Suppressor macrophage treated with lipopolysaccharide for 4 hours (primary cell): ENCODE measurements at places on chromosomes 4 and X.

DNA sequence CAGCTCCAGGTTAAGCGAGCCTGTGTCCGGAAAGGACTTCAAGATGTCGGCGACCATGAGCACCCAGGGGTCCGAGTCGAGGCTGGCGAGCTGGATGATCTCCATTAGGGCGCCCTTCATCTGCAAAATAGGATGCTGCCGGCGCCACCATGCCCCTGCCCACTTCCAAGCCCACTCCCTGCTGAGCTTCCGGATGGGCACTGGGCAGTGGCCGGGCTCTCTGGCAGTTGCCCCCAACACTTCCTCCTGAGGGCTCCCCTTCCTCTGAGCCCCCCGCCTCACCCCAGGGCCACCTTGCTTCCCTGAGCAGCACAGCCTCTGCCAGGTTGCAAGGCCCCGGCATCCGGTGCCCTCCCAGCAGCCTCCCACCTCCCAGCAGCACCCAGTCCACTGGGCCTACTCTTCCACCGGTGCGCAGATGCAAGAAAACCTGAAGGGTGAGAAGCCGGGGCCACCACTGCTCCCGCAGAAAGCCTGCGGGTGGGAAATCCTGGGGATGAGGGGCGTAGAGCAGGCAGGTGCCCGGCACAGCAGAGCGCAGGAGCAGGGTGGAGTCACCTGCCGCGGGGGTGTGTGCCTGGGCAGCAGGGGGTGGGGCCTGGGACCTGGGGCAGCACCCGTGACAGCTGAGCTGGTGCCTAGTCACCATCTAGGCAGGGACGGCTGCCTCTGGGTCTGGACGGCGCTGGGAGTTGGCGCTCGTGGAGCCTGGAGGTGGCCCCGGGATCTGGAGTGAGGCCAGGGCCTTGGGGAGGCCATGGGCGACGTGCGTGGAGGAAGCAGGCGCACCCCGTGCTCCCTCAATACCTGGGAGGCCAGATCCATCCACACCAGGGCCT, 17.0 kb downstream of the NELFA start:
- DNase-seq = no peak

DNA sequence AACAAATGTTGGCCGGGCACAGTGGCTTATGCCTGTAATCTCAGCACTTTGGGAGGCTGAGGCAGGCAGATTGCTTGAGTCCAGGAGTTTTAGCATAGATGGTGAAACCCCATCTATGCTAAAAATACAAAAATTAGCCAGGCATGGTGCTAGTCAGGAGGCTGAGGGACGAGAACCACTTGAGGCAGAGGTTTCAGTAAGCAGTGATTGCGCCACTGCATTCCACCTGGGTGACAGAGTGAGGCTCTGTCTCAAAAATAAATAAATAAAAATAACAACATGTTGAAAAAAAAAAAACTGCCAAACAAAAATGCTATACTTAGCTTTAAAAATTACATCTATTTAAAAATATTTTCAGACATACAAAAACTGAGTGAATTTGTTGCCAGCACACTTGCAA, 374.2 kb upstream of the SMIM31 start:
- no peak for DNase-seq

- DNase-seq = peak; percentile 55
These were observed 176.4 kb downstream of the EFHC2 start for GRCh38 chrX:44167116-44167515.

DNA sequence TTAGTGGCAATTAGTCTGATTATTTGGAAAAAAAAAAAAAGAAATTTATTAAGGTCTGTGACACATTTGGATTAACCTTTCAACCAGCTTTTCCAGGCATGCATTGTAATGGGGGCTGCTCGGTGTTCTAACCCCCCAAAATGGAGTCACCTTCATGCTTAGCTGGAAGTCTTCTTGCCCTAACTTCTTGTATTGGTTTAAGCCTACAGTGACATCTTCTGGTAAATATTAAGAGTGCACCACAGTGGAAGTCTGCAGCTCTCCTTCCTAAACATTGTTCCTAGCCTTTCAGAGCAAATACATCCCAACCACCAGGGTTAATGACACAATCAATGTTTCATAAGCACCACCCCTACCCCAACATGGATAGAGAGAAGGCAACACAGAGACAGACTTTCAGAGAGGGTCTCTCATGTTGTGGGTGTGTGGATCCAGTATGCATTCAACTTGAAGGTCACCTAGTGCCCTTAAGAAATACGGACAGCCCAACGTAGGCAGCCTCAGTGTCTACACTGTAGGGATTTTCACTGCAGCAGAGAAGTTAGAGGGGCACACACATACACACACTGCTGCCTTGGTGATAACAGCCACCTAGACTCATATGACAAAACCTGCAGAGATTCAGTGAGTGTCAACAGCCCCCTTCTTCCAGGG, 142.9 kb upstream of the MBNL3 start:
- peak; percentile 32 for DNase-seq

DNA sequence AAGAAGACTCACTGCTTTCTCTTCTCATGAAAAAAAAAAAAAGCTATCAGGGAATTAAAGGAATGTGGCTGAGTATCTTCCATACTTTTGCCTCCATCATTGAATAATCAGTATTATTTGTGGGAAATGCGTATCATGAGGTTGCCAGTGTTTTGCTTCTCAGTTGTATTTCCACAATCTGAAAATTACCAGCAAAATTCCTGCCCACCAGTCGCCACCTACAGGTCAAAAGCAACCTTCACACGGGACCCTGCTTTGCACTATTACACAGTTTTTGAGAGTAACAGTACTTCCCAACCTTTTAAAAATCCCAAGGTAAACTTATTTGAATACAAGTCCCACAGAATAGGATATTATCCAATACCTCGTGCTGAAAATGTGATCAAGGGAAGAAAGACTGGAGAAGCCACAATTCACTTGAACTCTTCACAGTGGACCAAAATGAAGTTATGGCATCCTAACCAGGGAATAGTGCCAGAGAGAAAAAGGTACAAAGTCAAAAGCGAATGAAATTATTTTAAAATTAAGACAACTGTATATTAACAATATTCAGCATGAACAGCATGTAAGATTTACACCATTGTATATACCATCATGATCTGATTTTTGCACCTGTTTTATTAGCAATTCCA, 30.4 kb downstream of the PGRMC1 start:
- peak; percentile 19 for DNase-seq

DNA sequence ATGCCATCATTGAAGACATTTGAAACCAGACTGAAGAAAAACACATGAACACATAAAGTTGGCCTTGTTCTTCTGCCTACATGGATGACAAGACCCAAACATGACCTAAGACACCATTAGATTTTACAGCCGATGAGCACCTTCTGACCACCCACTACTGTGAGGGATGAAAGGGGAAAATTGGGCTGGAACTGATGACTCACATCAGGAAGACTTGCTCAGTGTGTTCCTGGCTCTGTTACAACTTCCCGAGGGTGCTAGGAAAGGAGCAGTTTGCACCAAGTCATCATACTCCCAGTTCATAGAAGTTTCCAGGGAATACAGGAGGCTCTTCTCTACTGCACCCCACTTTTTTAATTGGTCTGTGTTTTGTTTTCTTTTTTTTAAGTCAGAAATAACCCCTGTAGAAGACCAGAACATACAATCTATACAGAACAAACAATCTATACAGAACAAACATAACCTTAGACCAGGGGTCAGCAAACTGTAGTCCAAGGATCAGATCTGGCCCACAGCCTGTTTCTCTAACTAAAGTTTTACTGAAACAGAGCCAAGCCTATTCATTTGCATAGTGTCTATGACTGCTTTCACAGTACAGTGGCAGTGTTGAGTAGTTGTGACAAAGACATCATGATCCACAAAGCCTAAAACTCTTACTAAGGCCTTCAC, 25.3 kb downstream of the BTC start:
- no peak for DNase-seq

- no peak for DNase-seq
These were observed 23.9 kb upstream of the HSD17B10 start for GRCh38 chrX:53458082-53458481.

- no peak for DNase-seq
These were observed 22.2 kb downstream of the BTC start for GRCh38 chr4:74772106-74772505.

DNA sequence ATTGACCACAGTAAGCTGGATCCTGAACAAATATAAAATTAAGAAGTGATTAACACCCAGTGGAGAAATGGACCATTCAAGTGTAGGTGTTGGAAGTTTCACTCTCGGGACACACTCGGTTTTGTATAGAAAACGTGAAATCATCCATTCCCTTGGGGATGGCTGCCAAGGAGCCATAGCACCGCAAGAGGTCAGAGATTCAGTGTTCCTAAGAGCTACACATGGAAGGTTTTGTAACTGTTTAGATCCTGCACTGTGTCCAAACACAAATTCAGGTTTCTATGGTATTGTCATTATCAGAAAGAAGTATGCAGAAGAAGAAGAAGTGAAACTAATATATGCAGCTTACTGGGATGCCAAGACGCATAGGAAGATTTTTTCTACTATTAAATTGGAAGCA, 281.0 kb downstream of the LDB2 start:
- DNase-seq = no peak

DNA sequence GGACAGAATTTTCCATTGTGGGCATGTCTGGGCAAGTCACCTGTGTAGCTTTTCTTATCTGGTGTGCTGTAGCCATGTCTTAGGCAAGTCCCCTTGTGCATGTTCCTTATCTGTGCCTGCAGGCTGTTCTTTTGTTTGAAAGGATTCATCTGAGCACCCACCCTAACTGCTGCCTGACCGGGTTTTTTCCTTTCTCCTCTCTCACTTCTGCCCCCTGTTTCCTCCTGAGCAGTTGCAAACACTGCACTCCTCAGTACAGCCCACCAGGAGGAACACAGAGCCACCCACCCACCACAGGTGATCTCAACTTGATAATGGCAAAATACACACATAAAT, 29.2 kb upstream of the IL9R start:
- DNase-seq = no peak

- DNase-seq = no peak
These were observed 108.4 kb downstream of the ADRA2C start for GRCh38 chr4:3874525-3875110.

GRCh38 chrX:39242187-39242586, 440.9 kb downstream of the MID1IP1 start:
- DNase-seq = peak; percentile 24

DNA sequence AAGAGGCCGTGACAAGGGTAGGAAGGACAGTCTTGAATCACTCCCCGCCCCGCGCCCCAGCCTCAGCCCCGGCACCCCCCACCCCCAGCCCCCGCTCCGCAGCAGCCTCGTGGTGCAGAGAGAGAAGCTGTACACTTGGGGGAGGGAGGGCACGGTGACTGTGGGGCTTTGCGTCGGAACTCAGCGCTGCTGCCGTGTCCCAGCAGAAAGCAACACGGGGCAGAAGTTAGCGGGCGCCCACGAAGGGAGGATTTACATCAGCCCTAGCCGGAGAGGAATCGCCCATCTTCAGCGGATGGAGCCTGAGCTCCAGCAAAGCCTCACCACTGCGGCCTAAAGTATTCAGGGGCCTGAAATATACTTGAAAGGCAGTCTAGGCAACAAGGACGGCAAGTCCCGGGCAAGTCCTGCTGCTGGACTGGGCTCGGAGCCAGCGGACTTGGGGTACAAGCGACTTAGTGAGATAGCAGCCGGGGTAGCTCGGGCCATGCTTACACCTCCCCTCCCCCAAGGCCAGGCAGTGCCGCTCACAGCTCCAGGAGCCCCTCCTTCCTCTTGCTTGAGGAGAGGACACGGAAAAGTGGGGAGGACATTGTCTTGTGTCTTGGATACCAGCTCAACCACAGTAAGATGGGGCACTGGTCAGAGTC, 18.5 kb upstream of the OPN1LW start:
- DNase-seq = no peak

DNA sequence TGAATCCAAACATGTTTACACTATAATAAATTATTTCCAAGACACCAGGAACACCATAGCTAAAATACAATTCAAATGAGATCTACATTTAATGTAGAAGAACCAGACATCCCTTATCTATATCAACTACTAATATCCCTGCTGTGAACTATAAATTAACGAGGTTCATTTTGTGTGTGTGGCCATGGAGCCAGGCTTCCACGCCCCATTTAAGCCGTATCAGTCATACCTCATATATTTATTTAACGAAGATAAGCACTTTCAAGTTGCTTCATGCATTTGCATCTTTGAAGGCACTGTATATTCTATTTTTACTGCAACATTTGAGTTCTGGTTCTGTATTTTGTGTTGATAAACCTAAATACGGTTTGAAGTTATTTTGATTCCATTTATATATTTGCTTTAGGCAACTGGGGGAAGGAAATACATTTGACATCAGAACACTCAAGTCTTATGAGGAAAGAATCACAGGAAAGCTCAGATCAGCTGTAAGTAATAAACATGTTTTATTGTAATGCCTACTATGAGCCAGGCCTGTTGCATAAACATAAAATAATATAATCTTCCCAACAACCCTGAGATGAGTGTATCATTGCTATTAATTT, 45.1 kb upstream of the WDR17 start:
- DNase-seq = no peak

DNA sequence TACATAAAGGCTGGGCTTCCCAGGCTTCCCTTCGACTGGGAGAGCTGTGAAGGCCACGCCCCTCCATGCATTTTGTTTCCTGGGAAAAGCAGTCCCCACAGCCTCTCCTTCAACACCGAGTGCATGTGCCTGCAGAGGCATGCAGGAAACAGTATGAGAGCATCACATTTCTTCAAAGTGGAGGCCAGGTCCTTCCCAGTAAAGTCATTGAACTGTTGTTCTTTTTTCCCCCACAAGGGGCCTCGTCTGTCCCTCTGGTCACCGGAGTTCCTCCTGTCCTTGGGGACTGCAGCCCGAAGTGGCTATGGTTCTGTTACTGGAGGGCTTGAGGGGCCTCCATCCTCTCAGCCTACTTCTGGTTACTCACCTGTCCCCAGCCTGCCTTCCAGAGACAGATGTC, 56.0 kb downstream of the RAI2 start:
- DNase-seq = no peak

GRCh38 chrX:12319003-12319519, 180.8 kb downstream of the FRMPD4 start:
- DNase-seq = no peak

GRCh38 chr4:47662975-47663374, 174.9 kb downstream of the CORIN start:
- DNase-seq = peak; percentile 15

DNA sequence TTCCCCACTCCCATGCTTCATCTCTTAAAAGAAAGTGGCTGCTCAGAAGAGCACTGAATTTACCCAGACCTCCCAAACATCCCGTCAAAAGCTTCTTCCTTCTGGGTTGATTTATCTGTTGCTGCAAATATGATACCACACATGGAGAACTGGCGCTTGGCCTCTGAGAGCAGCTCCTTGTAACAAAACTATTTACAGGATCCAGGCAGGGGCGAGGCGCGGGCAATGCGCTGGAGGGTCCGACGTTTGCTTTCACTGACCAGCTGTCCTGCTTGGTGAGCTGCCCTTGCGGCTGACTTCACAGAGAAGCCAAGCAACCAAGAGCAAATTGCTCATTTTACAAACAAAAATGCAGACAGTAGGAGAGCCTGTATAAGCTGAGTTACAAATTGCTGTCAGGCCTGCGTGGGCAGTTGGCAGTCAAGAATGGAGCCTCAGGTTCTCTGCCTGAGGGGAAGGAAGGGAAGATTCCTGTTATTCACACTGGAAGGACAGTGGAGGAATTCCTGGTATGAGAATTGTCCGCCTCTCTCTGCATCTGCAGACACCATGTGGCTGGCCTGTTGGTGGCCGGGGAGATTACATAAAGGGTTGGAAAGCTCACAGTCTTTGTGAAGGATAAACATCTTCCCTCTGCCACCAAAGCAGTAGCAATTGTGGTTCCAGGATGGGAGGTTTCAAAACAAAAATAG, 192.2 kb upstream of the LEF1 start:
- no peak for DNase-seq

GRCh38 chr4:24141836-24142235, 252.0 kb upstream of the PPARGC1A start:
- DNase-seq = no peak
